Calu3 (cell line): ENCODE measurements at places on chromosomes 6 and 20. TPM values are rescaled to one million over a fixed set of nuclear protein-coding genes. Genes with fewer than 3 reads are reported as not detected.

The DHX35 gene
- total RNA-seq, result 18.9 and 19.1 TPM in 2 replicates

The DEFB124 gene
- not detected in 2 replicates for total RNA-seq

The IP6K3 gene
- total RNA-seq, result not detected in 2 replicates

The GPX5 gene
- not detected in 2 replicates for total RNA-seq

DNA sequence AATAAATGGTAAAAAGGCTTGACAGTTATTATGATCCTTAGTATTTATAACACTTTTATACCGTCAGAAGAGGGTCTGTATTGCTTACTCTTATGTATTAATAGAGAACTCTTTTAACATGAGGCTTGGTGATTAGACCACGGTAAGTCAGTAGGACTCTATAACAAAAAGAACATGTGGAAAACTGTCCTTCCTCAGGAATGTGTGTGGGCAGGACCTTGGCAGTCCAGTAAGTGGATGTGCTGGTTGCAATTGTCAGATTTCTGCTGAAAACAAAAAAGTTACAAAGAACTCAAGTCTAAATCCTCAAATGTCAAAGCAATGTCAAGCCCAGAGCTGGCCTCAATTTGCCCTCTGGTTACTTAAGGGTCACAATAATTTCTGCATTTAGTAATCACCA lies 81.1 kb downstream of the PLCG1 start:
- no peak for DNase-seq
- no peak overlapping the region for H3K4me3 ChIP-seq
- H3K27me3 ChIP-seq, result no peaks in the 10 kb centered on the region
- H3K36me3 ChIP-seq, result no peaks in the 10 kb centered on the region

DNA sequence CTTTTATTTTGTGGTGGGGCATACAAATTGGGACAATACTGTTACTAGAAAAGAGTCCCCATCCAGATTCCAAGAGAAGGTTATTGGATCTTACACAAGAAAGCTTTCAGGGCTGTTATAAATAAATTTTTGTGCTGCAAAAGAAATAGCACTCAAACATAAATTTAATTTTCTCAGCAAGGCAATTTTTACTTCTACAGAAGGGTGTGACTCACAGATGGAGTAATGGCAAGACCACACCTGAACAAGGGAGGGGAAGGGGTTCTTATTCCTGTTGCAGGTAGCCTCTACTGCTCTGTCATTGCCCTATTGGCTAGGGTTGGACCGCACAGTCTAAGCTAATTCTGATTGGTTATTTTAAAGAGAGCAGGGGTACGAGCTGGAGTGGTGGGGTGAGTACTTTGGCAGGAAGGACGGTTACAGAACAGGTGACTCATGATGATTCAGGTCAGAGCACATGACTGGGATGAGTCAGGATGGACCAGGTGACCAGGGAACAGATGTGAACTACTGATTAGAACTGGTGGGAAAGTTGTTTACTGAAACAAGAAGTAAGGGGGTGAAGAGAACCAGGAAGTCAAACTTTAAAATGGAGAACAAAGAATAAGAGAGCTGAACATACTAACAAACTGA lies 41.1 kb downstream of the CNR1 start:
- DNase-seq, result no peak
- H3K36me3 ChIP-seq, result no peaks in the 10 kb centered on the region
- no peak overlapping the region for H3K27ac ChIP-seq
- no peaks in the 10 kb centered on the region for H3K27me3 ChIP-seq
- no peaks in the 10 kb centered on the region for H3K4me1 ChIP-seq

- peaks cover 54% of the 10 kb centered on the region for H3K4me1 ChIP-seq
- no peaks in the 10 kb centered on the region for H3K27me3 ChIP-seq
- H3K36me3 ChIP-seq, result peaks cover 100% of the 10 kb centered on the region
Observed at GRCh38 chr6:158764926-158765325, 54.2 kb downstream of the EZR start.

GRCh38 chr6:44012078-44012493 lies 115.2 kb downstream of the MRPL14 start:
- peak overlapping the region; percentile 2 for H3K4me3 ChIP-seq
- peak; percentile 72 for DNase-seq
- peaks cover 43% of the 10 kb centered on the region for H3K4me1 ChIP-seq
- H3K27ac ChIP-seq, result peak overlapping the region; percentile 35

DNA sequence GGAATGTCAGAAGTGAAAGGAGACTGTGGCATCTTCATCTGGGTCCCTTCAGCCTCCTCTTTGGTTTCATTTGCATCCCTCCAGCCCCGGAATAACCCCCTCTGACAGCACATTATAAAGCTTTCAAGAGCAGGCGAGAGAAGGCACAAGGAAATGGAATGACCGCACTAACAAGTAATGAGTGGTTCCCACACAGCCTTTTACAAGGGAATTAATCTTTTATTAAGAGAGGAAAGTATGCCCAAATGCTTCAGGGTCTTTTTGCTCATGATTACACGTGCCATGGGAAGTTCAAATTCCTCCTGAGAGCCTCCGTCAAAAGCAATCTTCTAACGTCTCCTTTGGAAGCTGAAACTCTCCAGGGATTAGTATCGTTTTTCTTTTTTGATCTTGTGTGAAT lies 347.0 kb downstream of the BTBD3 start:
- no peak overlapping the region for H3K4me3 ChIP-seq
- no peak for DNase-seq
- peaks cover 9% of the 10 kb centered on the region for H3K4me1 ChIP-seq
- no peak overlapping the region for H3K27ac ChIP-seq
- H3K27me3 ChIP-seq, result no peaks in the 10 kb centered on the region

- peak; percentile 83 for DNase-seq
- H3K27me3 ChIP-seq, result peaks cover 21% of the 10 kb centered on the region
- peak overlapping the region; percentile 27 for H3K27ac ChIP-seq
- H3K36me3 ChIP-seq, result no peaks in the 10 kb centered on the region
- peak overlapping the region; percentile 66 for H3K4me3 ChIP-seq
Observed at GRCh38 chr6:108133594-108134179, 32.1 kb upstream of the NR2E1 start.

DNA sequence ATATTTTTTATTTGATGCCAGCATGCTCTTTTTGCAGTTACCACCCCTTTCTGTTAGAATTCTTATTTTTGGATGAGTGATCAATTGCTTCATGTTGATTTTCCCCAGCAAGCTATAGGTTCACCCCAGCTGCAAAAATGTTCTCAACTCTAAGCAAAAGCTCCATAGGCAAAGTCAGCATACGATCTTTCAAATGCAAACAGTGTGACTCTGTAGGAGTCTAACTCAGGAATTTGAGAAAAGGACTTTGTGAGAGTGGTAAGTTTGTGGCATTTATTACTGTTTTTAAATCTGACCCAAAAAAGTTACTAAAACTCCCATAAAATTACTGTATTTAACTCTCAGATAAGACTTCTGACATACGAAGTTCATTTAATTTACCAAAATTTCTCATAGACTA lies 134.9 kb upstream of the HSF2 start:
- no peak overlapping the region for H3K4me3 ChIP-seq
- no peaks in the 10 kb centered on the region for H3K27me3 ChIP-seq
- no peak overlapping the region for H3K27ac ChIP-seq

DNA sequence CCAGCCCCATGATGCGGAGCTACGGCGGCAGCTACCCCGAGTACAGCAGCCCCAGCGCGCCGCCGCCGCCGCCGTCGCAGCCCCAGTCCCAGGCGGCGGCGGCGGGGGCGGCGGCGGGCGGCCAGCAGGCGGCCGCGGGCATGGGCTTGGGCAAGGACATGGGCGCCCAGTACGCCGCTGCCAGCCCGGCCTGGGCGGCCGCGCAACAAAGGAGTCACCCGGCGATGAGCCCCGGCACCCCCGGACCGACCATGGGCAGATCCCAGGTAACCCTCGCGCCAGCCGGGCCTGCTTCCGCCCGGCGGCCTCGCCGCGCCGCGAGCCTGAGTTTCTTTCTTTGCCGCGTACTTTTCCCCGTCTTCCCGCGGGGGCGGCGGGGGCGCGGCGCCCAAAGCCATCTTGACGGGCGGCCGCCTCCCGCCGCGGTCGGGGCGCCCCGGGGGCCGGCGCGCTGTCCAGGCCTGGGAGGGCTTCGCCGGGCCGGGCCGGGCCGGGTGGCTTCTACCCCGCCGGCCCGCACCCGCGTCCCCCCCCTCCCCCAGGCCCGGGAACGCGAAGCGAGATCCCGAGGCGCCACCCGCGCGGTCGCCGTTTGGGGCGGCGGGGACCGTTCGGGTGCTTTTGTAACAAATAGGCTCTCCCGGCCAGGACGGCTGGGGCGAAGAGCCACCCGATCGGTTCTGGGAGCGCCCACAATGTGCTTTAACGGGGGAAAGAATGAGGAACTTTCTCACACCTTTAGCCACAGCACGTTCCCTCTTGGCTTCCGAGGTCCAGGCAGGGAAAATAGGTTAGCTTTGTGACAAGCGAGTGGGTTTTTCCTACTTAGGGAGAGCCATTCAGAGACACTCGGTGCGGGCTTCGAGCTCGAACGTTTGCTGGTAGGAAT lies 2.3 kb downstream of the ARID1B start:
- H3K36me3 ChIP-seq, result peaks cover 57% of the 10 kb centered on the region
- no peaks in the 10 kb centered on the region for H3K27me3 ChIP-seq
- H3K27ac ChIP-seq, result no peak overlapping the region
- peak overlapping the region; percentile 89 for H3K4me3 ChIP-seq

GRCh38 chr6:91852252-91852651 lies 1265.4 kb upstream of the MAP3K7 start:
- no peaks in the 10 kb centered on the region for H3K27me3 ChIP-seq
- no peaks in the 10 kb centered on the region for H3K36me3 ChIP-seq
- H3K27ac ChIP-seq, result no peak overlapping the region
- no peak for DNase-seq
- H3K4me1 ChIP-seq, result no peaks in the 10 kb centered on the region

DNA sequence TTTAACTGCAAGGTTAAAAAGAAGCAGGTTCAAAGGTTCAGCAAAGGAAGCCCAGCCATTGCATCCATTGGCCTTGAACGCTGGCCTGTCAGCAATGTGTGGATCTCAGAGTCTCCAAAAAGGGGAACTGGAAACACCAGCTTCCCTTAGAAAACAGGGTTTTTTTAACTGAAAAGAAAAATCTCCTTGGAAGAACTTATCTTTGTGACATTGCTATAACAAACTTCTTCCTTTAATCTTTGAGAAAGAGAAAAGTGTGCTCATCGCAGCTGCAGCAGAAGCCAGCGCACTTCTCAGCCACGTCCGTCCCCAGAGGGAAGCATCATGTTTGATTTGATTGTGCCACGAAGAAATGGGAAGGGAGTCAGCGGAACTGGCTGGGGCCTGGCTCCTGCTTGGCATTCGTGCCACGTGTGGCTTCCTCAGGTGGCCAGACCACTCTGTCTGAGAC lies 215.0 kb downstream of the SYNDIG1 start:
- no peaks in the 10 kb centered on the region for H3K4me1 ChIP-seq
- DNase-seq, result no peak
- no peak overlapping the region for H3K27ac ChIP-seq

- no peak overlapping the region for H3K4me3 ChIP-seq
- no peak overlapping the region for H3K27ac ChIP-seq
- no peak for DNase-seq
- H3K4me1 ChIP-seq, result no peaks in the 10 kb centered on the region
- no peaks in the 10 kb centered on the region for H3K27me3 ChIP-seq
Observed at GRCh38 chr6:111157412-111157811, 70.1 kb downstream of the SLC16A10 start.

- no peak overlapping the region for H3K27ac ChIP-seq
- H3K27me3 ChIP-seq, result no peaks in the 10 kb centered on the region
- peaks cover 7% of the 10 kb centered on the region for H3K4me1 ChIP-seq
- no peak overlapping the region for H3K4me3 ChIP-seq
Observed at GRCh38 chr6:1255636-1256365, 56.1 kb upstream of the FOXQ1 start.

- H3K4me1 ChIP-seq, result peaks cover 40% of the 10 kb centered on the region
- H3K36me3 ChIP-seq, result no peaks in the 10 kb centered on the region
- no peaks in the 10 kb centered on the region for H3K27me3 ChIP-seq
- H3K4me3 ChIP-seq, result no peak overlapping the region
- no peak overlapping the region for H3K27ac ChIP-seq
- no peak for DNase-seq
Observed at GRCh38 chr6:37866590-37867507, 47.3 kb downstream of the ZFAND3 start.

- peaks cover 87% of the 10 kb centered on the region for H3K36me3 ChIP-seq
- DNase-seq, result no peak
- H3K4me1 ChIP-seq, result peaks cover 52% of the 10 kb centered on the region
- peak overlapping the region; percentile 63 for H3K27ac ChIP-seq
- H3K4me3 ChIP-seq, result peak overlapping the region; percentile 66
Observed at GRCh38 chr20:63533388-63533787, 3.8 kb downstream of the PTK6 start.

DNA sequence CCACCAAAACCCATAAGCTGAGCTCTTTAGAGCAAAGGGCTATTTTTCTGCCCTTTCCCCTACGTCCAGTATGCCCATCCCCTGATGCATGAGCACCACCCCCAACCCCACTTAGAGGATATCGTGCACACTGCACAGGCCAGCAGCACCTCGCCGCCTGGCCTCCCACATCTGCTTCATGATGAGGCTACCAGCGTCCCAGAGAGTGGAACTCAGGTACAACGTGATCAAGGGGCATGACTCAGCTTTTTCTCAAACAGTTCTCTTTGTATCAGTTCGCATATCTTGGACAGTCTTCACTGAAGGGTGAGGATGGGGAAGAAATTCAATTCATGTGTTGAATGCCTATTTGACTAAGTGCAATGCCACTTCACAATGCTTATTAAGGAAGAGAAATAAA lies 81.9 kb upstream of the QKI start:
- H3K27ac ChIP-seq, result no peak overlapping the region
- DNase-seq, result no peak
- H3K36me3 ChIP-seq, result no peaks in the 10 kb centered on the region
- H3K4me1 ChIP-seq, result peaks cover 9% of the 10 kb centered on the region

DNA sequence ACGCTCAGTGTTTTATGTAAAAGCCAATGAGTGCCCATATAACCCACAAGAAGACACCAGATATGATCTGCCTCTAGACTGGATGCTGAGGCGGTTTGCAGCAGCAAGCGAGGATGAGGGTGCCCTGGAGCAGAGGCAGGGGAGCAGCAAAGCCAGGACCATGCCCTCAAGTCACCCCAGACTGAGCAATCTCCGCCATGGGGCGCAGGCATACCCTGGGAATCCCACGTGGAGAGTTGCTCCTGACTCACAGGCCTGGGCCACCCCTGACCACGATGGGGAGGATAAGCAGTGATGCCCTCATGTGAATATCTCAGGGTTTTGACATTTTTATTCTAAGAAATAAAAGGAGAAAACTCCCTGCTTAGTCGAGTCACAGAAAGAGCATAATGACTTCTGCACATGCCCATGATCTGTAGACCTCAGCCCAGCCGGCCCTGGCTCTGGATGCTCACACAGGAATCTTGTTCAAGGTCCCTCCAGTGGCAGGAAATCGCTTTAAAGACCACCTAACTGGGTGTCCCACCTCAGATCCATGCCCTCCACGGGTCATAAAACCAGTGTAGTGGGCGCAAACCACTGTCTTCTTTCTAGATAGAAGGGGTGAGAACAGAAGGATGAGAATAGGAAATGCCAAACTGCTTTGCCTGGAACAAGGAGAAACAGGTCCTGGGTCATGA lies 138.3 kb upstream of the SNX9 start:
- no peak overlapping the region for H3K4me3 ChIP-seq
- H3K4me1 ChIP-seq, result peaks cover 15% of the 10 kb centered on the region
- no peaks in the 10 kb centered on the region for H3K36me3 ChIP-seq
- no peak for DNase-seq
- H3K27me3 ChIP-seq, result no peaks in the 10 kb centered on the region
- H3K27ac ChIP-seq, result no peak overlapping the region

GRCh38 chr6:35064757-35065440 lies 76.2 kb downstream of the TCP11 start:
- no peaks in the 10 kb centered on the region for H3K27me3 ChIP-seq
- H3K4me3 ChIP-seq, result no peak overlapping the region

GRCh38 chr6:34059136-34059731 lies 86.7 kb downstream of the GRM4 start:
- H3K4me1 ChIP-seq, result peaks cover 14% of the 10 kb centered on the region
- H3K27me3 ChIP-seq, result peaks cover 100% of the 10 kb centered on the region
- no peak overlapping the region for H3K4me3 ChIP-seq
- no peaks in the 10 kb centered on the region for H3K36me3 ChIP-seq
